ENCODE measurements at places on chromosomes 6 and 20.

DNA sequence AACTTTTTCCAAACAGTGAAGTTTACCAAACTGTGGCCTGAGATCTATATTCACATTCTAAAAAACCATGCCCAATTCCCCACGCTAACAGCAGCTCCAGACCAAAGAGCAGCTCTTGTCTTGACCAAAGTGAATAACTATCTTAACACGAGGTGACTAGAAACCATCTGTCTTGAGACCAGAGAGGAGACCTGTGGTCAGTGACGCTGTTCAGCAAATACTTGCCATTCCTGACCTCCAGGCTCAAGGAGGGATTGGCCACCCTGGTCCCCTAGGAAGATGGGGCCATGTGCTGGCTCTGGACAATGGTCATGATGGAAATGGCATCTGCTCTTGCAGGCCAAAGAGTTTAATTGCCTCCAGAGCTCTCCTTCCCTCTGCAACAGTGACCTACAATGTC is 104.4 kb upstream of the CD93 start:
- peak; percentile 62 for DNase-seq

DNA sequence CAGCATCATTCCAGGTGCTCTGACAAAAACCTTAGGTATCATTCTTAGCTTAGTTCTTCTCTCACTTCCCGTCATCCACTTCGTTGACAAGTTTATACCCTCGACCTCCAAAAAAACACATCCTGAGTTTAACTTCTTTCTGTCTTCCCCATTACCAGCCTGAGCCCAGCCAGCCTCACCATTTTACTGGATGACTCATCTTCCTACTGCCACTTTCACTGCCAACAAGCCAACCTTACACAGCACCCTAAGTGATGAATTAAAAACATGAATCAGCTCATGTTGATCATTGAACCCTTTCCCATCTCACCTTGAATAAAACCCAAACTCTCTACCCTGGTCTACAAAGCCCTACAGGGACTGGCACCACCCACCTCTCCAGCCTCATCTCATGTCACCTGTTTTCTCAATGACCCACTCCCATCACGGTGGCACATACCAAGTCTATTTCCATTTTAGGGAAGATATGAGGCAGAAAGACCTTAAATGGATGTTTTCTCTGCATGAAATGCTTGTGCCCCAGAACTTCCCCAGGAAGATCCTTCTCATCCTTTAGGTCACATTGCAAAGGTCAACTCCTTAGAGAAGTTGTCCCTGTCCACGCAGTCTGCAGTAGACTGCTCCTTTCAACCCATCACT is 9.9 kb upstream of the UST start:
- peak; percentile 69 for DNase-seq

- DNase-seq, result no peak
These were observed 576.2 kb downstream of the DHX35 start for GRCh38 chr20:39538317-39538716.

DNA sequence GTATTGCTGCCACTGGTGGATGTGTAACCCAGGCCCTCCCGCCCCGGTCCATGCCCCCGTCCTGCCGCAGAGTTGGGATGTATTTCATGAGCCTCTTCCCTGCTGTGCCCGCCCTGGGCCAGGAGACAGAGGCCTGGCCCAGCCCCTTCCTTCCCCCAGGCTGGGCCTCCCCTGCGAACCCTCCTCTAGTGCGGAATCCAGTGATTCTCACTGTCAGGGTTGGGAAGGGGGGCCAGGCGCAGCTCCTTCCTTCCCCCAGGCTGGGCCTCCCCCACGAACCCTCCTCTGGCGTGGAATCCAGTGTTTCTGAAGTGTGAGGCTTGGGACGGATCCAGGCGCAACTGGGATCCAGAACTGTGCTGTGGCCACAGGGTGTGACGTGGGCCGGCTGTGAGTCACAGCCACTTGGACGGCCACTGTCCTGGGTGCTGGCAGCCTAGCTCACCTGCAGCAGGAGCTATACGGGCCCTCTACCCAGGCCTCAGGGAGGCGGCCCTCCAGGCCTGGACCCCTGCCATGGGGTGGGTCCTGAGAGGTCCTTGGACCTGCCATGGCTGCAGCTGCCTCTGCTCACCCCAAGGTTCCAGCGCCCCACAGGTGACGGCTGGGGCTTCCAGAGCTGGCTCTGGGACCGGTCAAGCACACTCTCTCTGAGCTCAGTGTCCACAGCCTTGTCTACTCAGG is 28.3 kb downstream of the COL20A1 start:
- peak; percentile 50 for DNase-seq

DNA sequence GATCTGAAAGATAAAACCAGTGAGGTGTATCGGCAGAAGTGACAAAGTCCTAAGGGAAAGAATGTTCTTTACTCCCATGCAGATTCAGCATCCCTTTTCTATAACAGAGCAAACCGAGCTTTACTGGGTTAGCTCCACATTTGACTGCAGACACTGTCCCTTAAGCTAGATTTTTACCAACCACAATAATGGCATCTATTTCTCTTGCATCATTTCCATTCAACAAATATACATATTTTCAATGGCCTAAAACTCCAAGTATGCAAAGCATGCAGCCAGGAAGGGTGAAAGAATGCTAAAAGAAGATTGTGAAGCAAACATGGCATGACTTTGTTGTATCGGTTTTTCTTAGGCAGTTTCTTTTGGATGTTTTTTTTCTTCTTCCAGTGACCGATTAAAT is 255.4 kb downstream of the OGFRL1 start:
- DNase-seq, result peak; percentile 31

- no peak for DNase-seq
These were observed 174.2 kb downstream of the ANKRD60 start for GRCh38 chr20:58054082-58054779.

GRCh38 chr20:39398656-39399055 is 436.5 kb downstream of the DHX35 start:
- peak; percentile 22 for DNase-seq

- no peak for DNase-seq
These were observed 53.7 kb downstream of the CPXM1 start for GRCh38 chr20:2746636-2747265.

DNA sequence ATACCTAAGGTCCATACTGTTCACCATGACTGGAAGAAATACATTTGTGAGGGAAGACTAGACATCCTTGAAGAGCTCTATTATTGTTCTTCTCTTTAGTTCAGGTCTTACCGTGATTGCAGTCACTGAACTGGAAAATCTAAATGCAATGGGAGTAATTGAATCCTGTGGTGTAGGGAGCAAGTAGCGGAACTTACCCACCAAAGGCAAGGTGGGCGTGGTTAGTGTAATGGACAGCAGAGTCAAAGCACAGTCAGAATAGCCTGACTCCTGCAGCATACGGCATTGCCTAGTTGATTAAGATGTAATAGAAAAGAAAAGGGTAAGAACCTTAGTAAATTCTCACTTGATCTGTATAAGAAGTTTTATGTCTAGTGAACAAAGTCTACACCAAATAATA is 679.7 kb upstream of the EPHA7 start:
- no peak for DNase-seq

GRCh38 chr6:28354688-28355554 is 5.2 kb downstream of the ZKSCAN3 start:
- no peak for DNase-seq

GRCh38 chr6:121881974-121882667 is 446.7 kb downstream of the GJA1 start:
- DNase-seq, result peak; percentile 93
